ENCODE measurements at places on chromosomes 1 and 21.

GRCh38 chr1:167722152-167722869 is 529 bp downstream of the MPZL1 start:
- no peak for DNase-seq

- peak; percentile 5 for DNase-seq
Measured at GRCh38 chr1:163933437-163933836, 611.7 kb downstream of the NUF2 start.

GRCh38 chr1:218613105-218613504 is 268.0 kb downstream of the TGFB2 start:
- DNase-seq = no peak

DNA sequence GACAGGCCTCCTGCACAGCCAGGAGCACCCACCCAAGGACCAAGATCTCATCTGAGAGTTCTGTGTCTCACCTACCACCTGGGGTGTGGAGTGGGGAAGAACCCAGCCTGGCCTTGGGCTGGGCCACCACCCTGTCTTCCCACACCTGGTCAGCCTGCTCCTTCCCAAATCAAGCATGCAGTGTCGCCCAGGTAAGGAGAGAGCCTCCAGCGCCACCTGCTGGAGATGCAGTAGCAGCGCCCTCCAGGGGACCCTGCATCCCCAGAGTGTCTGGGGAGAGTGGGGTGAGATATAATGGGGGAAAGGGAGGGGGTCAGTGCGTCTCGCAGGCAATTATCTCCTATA is 32.3 kb downstream of the KIAA2013 start:
- peak; percentile 33 for DNase-seq

DNA sequence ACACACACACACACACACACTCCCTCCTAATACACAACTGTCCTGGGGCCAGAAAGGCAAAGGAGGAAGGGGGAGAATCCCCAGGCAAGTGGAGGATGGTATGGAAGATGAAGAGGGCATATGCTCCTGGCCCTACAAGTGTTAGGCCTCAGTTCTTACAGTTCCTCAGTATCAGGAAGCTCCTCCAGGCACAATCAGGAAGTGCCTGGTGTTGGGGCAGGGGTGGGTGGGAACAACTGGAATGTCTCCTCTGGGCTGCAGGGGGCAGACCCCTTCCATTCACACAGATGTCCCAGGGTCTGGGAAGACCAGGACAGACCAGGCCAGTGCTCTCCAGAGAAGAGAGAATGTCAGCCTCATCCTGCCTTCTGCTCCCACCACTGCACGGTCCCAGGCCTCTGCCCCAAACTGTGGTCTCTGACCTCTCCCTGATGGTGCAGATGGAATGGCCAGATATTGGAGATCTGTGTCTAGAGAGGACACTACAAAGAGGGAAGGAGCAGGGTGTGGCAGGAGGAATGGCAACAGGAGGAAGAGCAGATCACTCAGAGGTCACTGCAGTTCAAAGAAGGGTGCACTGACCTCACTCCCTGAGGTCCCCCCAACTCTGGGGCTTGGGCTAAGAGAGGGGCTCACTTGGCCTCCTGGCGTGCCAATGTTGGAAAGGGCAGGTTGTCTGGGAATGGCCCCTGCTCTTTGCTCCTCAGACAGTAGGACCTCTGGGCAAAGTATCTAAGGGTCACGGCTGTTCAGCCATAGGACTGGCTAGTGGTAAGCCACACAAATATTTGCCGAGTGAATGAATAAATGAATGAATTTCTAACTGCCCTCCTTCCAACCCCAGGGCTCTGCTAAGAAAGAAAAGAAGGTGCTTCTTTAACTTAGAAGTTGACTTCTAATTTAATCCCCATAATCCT is 2.5 kb upstream of the DENND2D start:
- DNase-seq = no peak

DNA sequence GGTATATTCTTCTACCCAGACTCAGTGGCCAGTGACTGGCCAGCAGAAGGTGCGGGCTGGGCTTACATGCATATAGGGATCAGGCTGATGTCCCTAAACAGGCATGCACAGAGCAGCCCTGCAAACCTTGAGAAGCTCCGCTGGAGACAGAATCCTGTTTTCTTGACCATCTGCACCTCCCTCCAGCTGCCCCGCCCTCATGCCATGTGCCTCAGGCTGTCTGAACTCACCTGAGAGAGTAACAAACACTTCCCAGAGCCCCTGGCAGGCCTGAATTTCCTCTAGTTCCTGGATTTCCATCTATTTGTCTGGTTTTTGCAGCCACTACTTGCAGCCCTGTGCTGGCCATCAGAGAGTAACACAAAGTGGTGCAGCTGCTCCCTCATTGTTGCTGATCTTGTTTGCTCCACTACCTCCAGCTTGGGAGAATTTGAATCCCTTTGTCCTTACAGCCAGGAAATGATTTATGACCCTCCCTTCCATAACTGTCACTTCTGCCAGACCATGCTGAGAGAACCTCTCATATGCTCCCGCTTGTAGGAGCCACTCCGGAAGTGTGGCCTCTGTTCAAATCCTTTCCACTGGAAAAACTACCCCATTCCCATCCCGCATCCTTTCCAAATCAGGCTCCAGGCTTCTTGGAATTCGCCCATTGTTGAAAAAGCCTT is 113.6 kb downstream of the NMNAT2 start:
- DNase-seq = no peak

DNA sequence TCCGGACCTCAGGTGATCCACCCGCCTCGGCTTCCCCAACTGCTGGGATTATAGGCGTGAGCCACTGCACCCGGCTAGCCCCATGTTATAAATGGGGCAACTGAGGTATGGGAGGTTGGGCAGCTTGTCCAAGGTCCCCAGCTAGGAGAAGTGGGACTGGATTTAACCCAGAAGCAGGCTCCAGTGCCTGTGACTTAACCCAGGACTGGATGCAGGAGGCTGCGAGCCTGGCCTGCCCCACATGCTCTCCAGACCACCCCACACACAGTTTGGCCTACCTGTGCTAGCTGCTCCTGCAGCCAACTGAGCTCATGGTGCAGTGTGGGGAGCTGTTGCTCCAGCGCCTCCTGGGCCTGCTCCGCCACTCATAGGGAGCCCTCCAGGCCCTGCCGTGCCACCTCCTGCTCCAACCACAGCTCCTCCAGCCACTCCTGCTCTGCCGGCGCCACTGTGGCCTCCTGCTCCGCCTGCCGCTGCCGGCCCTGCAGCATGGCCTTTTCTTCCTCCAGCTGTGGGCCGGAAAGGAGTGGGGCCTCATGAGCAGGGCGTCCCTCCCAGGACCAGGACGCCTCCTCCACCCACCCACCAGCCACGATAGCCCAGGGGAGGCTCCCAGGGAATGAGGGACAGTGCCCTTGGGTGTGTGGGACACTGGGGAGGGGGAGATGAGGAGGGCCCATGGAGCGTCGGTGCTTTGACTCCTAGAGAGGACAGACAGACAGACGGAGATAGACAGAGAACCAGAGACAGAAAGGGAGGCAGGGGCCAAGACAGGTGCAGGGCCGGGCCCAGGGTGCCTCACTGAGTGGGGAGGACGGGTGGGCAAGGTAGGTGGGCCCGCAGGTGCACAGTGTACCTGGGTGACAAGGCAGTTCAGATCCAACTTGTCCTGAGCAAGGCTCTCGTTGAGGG is 12.4 kb upstream of the NBPF1 start:
- no peak for DNase-seq

Data from brain (organoid and tissue), 16 donors.